ENCODE measurements at places on chromosomes 2 and 18. TPM values are rescaled to one million over a fixed set of nuclear protein-coding genes. Genes with fewer than 3 reads are reported as not detected.

PUM2 gene
- polyA plus RNA-seq: 61.8 TPM

- no peak for DNase-seq
Measured at GRCh38 chr2:179177694-179178093, 86.9 kb downstream of the SESTD1 start.

DNA sequence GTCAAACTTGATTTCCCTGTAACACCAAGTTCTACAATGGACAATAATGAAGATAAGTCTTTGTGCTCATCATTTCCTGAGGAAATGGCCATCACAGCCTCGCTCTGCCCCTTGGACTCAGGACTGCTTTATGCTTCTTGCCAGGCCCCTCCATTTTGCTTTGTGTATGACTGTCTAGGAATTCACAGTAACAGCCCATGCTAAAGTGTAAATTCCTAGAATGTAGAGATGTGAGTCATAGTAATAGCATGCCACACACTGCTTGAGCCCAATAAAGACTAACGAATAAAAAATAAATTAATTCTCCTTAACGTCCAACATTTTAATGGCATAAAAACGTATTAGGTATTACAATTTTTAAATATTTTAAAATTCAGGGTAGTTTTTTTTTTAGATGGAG lies 226.5 kb downstream of the PID1 start:
- no peak for DNase-seq

GRCh38 chr2:45909677-45910191 lies 258.3 kb downstream of the PRKCE start:
- no peak for DNase-seq

RGPD3 gene
- polyA plus RNA-seq: 0.05 TPM

EFHD1 gene
- polyA plus RNA-seq: not detected

DNA sequence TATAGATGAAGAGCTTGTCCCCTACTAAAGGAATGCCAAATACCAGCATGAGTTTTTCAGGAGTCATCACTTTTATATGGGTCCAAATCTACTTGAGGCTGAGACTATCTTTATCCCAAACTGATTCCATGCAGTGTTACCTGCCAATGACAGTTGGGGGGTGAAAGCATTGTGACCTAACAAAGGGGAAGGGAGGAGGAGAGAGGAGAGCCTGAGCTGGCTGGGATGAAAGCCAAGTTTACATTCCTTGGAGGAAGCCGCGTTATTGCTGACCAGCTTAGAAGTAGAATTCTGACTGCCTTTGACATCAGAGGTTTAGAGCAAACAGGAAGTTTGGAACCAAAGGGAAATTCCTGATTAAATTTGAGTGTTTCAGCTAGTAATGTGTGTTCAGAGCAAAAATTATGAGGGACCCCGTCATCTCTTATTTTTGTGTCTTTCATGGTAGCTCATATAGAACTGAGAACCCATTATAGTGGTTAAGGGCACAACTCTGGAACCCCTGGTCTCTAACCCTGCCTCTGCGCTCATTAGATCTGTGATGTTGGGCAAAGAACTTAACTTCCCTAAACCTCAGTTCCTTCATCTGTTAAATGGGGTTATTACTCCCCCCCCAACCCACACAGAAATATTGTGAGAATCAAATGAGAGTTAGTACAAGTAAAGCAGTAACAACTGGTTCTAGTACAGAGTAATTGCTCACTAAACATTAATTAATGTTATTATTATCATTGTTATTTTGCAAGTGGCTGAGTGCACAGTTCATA lies 199.3 kb upstream of the EPAS1 start:
- DNase-seq: peak; percentile 40

CASP10 gene
- polyA plus RNA-seq: 23.8 TPM

GRCh38 chr2:224843141-224843540 lies 127.0 kb upstream of the CCDC195 start:
- no peak for DNase-seq

DNA sequence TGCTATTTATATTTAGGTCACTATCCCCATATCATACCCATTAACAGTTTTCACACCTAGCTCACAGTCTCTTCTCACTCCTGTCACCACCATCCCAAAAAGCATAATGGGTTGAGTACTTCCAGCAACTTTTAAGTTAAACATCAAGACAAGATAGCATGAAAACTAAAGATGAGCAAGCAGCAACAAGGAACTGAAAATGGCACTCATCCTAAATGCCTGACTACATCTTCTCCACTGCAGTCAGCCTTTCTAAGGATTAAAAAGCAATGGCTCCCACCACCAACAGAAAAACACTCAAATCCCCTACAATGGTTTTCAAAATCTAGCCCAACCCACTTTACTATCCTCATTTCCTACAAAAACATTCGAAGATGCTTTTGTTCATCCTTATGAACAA lies 38.2 kb downstream of the CUL3 start:
- DNase-seq: no peak

GRCh38 chr2:16900405-16901025 lies 234.9 kb upstream of the CYRIA start:
- DNase-seq: peak; percentile 55

DNA sequence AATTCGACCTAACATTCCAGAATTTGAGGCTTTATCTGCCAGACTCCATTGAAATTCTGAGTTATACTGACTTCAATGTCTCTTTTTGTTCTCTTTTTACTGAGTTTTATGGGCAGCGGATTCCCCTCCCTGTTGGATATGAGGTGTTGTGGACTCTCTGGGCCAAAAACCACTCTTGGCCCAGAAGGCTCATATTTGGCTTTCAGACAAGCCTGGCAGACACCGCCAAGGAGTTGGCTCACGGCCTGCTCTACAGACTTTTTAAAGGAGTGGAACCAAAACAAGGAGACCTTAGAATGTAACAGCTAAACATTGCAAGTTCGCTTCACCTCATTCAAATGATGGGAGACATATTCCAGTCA lies 206.4 kb upstream of the NCKAP5 start:
- DNase-seq: no peak

- no peak for DNase-seq
Measured at GRCh38 chr2:112621790-112622527, 23.8 kb upstream of the SLC20A1 start.

DNA sequence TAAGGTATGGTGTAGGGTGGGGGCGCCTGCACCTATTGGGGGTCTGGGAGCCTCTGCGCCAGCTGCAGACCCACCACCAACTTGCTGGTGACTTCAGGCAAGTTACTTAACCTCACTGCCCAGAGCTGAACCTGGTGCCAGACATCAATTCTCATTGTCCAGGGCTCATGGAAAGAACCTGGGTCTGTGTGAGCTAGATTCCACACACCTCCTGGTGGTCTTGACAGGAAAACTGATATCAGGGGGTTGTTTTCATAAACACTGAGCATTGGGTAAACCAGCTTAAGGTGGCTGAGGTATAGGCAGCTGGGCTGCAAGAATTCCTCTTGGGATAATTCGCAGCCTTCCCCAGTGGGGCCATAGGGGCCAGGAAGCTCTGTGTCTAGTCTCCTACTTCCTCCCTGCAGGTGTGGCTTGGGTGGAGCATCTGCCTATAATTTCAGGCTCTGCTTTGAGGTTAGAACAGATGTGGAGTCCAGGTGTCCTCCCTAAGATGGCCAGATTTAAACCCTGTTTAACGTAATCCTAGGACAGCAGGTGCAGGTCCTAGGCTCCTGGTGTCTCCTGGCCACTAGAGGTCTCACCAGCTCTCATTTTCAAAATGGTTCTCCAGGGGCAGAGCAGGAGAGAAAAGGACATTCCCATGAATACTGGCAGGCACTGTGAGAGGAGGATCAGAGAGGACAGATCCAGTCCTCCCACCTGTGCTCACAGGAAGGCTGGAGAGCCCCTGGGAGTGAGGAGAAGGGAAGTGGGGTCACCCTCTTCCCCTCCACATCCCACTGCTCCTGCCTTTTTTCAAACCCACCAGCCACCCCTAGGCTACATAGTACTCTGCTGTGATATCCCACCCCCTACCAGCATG lies 100.4 kb upstream of the SMAD2 start:
- peak; percentile 48 for DNase-seq
